ENCODE measurements at places on chromosomes 4 and X.

- no peak for DNase-seq
These were observed 3.6 kb downstream of the UBL4A start for GRCh38 chrX:154482786-154483185.

- no peak for DNase-seq
These were observed 145.6 kb upstream of the DCAF8L1 start for GRCh38 chrX:28126886-28127285.

DNA sequence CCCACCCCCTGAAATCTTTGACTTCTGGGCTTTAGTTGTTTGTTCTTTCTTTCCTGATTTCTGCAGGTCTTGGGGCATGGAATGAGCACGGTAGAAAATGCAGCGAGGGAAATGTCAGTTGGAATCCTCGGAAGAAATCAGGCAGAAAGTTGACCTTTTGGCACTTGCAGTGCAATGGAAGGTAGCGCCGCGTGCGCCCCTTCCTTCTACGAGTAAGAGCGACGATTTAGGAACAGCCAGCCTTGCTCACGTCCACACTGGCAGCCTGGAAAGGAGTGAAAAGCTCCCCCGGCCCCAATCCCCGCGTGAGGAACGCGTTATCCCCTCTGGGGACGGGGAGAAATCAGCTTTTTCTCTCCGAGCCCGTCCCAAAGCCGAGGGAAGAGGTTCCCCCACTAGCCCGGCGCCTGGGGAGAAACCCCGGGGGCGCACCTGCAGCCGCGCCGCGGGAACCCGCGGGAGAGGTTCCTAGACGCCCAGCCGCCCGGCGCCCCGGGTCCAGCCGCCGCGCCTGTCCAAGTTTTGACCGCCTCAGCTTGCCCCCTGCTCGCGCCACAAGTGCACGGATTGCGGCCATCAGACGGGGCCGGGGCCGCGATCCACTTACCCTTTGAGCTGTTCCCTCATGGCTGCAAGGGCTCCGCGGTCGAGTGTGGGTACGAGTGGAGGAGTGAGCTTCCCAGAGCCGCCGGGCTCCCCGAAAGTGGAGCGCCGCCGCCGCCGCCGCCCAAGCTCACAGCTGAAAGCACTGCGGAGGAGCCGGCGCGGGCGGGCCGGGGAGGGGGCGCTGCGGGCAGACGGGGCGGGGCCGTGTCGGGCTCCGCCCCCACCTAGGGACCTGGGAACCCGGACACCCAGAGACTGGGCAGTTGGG, 194.6 kb upstream of the FTHL17 start:
- peak; percentile 28 for DNase-seq

GRCh38 chrX:50448565-50448964, 22.1 kb downstream of the DGKK start:
- no peak for DNase-seq

- DNase-seq, result no peak
These were observed 243.2 kb downstream of the SPOCK3 start for GRCh38 chr4:166991006-166991561.

DNA sequence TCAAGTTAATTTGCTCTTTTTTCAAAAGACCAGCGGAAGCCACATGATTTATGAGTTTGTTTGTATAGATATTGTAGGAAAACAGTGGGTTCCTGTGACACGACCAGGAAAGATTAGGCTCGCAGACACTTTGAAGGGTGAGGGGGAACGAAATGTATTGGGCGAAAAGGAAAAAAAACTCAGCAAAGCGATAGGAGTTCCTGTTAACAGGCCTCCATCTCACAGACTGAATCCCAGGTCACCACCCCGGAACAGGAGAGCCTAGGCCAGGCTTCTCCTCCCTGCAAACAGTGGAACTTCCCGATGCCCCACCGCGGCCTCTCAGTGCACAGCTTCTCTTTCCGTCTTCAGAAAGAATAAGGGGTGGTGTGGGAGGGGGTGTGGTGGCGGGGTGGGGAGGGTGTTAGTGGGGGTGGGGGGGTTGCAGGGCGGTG, 181.8 kb upstream of the GPRIN3 start:
- DNase-seq, result no peak

GRCh38 chrX:111869639-111870034, 6.3 kb upstream of the TRPC5OS start:
- DNase-seq, result no peak

GRCh38 chrX:54807524-54808108, at the start of gene MAGED2:
MAGED2 (plus strand) TSS chrX:54807745; CDS start chrX:54809332, 1,587 bp downstream.
- DNase-seq, result peak; percentile 36

GRCh38 chrX:15349046-15349445, 13.7 kb upstream of the PIGA start:
- DNase-seq, result peak; percentile 18

DNA sequence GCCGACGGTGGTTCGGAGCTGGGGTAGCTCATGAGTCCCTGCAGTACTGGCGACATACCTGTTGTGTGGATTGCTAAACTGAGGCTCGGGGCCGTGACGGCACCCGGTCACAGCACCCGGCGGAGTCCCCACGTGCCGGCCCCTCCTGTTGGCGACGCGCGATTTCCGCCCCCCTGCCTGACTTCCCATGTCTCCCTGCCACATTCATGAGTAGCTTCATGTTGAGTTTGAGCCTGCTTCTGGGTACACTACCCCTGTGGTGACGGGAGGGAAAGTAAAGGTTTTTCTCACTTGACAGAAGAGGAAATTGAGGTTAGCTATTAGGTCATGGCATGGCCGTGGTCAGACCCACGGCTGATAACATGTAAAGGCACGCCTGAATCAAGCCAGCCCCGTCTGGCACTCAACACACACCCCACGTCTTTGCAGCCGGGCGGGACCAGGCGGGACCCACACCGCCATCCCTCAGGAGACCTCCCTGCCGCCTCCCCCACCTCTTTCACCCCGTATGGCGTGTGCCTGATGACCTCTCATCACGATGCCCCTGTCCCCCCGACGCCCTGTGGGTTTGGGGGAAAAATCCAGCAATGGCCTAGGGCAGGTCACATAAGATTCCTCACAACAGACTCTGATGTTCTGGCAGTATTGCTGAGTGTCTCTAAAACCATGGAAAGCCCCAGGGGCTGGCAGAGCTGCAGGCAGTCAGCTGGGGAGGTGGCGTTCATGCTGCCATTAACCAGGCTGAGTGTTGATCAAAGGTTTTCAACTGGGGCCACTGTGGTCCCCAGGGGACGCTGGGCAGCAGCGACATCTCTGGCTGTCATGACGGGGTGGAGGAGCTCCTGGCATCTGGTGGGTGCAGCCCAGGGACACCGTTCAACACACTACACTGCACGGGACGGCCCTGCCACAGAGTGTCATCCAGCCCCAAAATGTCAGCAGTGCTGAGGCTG, 29.2 kb downstream of the P2RY8 start:
- DNase-seq, result no peak

DNA sequence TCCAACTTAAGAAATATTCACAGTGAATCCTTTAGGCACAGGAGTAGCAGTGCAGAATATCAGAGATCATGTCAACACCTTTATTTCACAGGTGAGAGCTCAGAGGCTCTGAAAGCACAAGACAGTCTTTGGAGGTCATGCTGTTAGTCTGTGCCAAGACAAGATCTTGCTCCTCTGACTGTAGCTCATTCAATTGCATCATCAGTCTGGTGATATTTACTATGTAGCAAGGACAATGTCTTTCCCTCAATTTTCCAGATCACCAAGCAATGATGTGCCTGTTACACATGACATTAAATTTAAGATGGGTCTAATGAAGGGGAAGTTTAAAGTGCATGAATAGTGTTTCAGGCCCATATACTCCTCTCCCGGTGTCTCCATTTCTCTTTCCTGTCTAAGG, 277.5 kb downstream of the IL15 start:
- no peak for DNase-seq

DNA sequence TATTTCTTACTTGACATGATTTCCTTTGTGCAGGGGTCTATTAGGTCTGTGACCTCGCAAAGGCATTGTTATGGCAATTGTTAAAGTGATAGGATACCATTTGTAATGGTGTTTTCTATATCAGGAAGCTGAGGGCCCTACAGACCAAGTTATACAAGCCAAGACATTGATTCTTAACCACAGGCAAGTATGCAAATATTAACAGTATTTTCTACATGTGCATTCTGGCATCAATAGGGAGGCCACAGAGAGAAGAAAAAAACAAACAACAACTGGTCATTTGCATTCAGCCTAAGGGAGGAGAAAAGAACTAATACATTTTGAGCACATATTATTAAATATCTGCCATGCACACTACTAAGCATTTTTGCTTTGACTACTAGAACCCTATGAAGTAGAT, 28.5 kb downstream of the GBA3 start:
- DNase-seq, result no peak

DNA sequence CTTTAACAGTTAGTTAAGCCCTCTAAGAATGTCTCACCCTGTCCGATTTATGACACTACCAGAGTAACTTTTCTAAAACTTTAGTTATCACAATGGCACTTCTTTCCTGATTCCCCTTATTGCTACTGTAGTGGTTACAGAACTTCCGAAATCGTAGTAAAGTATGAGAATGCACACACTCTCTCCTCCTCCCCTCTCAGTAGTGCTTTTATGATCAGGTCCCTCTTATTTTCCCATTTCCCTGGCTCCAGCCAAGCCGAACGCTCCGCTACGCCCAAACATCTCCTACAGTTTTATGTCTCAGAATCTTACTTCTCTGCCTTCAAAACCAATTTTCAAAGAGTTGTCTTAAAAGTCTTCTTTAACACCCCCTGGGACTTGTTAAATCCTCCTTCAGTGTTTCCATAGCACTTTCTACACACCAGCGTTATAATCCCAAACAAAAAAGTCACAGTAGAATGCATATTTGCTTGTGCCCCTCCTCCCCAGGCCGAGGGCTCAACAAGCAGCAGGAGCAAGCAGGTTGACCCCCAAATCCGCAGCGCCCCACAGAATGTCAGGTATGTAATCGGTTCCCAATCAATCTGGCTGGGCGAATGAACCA, 671 bp downstream of the HPF1 start:
- DNase-seq, result no peak

DNA sequence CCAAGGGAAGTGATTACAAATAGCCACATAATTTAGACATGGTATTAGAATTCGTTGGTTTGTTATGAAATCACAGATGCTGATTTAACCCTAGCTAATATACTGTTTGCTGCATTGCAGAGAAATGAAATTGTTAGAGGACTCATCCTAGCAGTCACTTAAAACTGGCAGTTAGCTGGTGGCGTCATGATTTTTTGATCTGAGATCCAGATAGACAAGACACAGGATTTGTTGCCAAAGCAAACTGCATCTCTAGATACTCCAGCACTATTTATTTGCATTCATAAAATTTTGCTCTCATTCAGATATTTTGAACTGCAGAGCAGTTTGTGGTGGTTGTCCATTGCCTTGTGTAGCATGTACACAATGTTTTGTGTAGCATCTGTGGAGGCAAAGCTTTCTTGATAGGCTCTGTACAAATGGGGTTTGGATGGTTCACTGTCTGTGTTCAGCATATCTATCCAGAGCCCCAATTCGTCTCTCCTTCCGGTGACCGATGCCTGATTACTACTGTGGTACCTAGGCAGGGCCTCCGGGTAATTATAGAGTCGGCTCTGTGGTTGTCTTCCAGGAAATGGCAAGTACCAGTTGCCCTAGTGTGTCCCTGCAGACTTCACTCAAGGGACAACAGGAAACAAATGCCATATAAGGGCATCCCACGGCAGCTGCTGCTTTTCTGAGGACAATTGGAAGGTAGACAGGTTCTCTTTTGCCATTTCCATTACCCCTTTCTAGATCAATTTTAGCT, 30.1 kb upstream of the SPARCL1 start:
- no peak for DNase-seq

DNA sequence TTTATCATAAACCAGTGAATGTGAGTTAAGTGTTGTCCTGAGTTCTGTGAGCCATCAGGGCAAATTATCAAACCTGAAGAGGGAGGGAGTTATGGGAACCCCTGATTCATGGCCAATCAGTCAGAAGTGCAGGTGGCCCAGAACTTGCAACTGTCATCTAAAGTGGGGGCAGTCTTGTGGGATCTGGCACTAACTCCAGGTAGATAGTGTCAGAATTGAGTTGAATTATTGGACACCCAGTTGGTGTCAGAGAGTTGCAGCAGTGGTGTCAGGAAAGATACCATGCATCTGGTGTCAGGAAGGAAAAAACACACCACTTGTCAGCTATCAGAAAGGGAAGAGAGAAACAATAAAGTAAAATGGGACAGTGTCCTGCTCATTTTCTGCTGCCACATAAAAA, 8.4 kb downstream of the CORIN start:
- DNase-seq, result no peak

DNA sequence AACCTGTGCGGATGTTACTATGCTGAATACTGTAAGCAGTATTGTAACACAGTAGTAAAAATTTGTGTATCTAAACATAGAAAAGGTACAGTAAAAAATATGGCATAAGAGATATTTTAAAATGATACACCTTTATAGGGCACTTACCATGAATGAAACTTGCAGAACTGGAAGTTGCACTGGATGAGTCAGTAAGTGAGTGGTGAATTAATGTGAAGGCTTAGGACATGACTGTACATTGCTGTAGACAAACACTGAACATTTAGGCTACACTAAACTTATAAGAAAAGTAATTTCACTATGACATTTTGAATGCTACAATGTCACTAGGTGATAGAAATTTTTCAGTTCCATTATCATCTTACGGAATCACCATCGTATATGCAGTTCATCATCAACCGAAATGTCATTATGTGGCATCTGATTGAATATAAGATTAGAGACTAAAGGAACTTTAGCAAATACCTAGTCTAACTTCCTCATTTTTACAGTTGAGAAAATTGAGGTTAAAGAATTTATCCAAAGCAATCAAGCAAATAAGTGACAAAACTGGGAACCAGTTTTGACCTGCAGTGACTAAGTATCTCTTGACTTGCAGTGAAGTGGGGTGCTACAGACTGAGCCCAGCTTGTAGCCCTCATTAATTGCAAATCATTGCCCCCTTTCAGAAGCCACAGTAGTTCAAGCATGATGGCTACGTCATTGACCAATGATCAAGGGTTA, 55.3 kb downstream of the EGF start:
- DNase-seq, result no peak

- DNase-seq, result no peak
These were observed 9.8 kb downstream of the SCFD2 start for GRCh38 chr4:53355930-53356521.

- no peak for DNase-seq
These were observed 52.8 kb upstream of the CLDN24 start for GRCh38 chr4:183374950-183375555.

GRCh38 chr4:133157460-133158160, 8.5 kb downstream of the PCDH10 start:
- no peak for DNase-seq

- DNase-seq, result no peak
These were observed 257.7 kb downstream of the RAPGEF2 start for GRCh38 chr4:159360549-159360948.

DNA sequence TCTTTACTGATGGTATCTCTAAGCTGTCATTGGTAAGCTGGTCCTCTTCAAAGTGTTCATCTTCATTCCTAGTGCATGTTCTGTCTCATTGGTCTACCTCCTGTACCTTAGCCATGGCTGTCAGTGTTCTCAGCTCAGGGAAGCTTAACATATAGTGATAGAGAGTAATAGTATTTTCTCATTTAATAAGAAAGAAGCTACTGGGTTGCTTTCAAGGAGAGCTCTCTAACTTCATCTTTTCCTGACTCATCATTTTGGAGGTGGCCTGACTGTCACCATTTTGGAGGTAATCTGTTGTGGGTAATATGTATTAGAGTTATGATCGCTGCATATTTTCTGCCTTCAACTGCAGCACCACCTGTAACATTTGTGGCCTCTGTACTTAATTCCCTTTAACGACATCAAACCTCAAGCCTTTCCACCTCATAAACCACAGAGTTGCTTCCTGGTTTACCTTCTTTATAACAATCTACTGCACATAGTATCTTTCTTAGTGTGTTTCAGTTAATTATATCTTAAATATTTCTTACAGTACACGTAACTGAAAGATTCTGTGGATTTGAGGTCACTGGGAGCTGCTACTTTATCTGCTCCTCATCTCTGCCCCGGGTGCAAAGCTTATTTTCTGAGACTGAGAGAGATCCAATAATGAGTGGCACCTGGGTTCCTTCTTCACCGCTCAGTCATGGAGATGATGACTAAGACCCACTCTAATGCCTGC, 474.0 kb upstream of the TECRL start:
- DNase-seq, result no peak

Measured in NCI-H1930 (cell line).